NCI-H748 treated with DMSO at 0.1 percent for 48 hours (cell line): ENCODE measurements at places on chromosomes 3 and 15.

- no peak for DNase-seq
These were observed 12.1 kb downstream of the EAF1 start for GRCh38 chr3:15439476-15439875.

GRCh38 chr15:64779630-64780029, 4.2 kb upstream of the RBPMS2 start:
- no peak for DNase-seq

DNA sequence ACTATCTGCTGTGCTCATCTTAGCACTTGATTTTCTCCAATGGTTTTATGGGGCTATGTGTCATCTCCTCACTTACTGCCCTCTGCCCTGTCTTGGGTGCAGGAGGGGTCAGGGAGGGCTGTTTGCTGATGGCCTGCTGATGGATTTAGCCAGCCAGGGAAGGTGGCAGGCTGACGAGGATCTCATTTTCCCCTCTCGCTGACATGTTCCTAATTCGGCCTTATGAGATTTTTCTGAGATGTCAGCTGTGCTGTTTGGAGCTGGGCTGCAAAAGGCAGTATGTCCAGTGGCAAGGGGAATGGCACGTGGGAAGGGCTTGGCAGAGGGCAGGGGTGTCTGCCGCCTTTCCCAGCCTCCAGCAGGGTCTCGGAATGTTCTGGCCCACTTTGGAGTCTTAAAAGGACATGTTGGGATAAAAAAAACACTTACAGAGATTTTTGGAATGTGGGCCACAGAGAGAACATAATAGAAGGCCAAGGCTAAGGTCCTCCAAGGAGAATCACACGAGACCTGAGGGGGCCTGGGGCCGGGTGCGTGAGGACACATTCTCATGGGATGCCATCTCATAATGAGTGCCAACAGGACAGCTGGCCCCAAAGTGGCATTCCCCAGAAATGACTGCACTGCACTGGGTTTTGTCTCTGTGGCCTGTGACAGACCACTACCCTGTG, 303.8 kb downstream of the TLE3 start:
- no peak for DNase-seq

DNA sequence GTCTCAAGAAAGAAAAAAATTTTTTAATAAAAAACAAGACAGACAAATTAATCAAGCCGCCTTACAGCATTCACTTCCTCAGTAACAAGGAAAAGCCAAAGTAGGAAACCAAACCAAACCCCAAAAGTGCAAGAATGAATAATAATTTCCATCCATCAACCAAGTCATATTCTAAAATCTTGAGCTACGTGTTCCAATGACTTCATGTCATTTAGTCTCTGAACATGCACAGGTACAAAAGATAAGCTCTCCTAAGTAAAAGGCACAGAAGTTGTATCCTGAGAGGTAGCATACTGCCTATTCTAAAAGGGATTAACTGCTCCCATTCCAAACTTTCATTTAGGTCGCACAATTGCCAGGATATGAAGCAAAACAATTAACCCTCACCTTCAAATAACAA, 29.7 kb downstream of the SLC4A7 start:
- DNase-seq, result no peak

DNA sequence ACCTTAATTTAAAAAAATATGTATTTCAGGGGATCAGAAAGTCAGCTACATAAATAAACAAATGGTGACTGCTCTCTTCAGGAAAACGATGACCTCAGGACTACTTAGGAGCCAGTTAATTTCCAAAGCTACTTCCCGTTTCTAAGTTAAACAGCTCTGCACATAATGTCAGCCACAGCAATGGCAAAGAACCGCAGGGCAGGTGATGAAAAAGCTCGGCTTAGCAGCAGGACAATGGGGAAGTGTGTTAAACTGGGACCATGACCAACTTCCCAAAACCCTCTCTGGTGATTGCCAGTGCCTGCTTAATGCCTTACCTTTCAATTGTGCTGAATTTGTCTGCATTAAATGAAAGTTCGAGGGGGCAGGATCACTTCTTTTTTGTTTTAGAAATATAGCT, 258.9 kb downstream of the FHIT start:
- DNase-seq, result no peak

GRCh38 chr15:70526974-70527325, 236.4 kb downstream of the UACA start:
- peak; percentile 52 for DNase-seq

DNA sequence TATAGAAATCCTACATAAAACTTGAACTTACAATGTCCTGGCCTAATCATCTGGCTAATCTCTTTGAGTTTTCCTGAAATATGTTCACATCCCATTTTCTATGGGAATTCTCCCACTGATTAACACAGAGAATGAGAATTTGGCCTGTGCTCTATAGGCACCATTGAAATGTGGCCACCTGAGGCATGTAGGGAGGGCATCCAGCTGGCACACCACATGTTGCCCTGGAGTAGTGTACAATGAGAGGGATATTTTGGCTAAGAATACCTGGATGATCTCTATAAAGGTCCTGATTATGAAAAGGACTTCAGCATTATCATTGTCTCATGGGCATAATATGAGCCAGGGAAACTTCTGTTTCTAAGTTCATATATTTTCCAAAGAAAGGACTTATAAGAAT, 324.0 kb downstream of the ZBTB20 start:
- no peak for DNase-seq

- DNase-seq, result no peak
These were observed 259.2 kb upstream of the TLE3 start for GRCh38 chr15:70356919-70357318.

GRCh38 chr15:91520850-91521249, 332.7 kb upstream of the SLCO3A1 start:
- DNase-seq, result no peak

GRCh38 chr15:55917881-55918296, 75.5 kb downstream of the NEDD4 start:
- no peak for DNase-seq

- no peak for DNase-seq
These were observed 472 bp downstream of the CHST14 start for GRCh38 chr15:40471105-40471807.

DNA sequence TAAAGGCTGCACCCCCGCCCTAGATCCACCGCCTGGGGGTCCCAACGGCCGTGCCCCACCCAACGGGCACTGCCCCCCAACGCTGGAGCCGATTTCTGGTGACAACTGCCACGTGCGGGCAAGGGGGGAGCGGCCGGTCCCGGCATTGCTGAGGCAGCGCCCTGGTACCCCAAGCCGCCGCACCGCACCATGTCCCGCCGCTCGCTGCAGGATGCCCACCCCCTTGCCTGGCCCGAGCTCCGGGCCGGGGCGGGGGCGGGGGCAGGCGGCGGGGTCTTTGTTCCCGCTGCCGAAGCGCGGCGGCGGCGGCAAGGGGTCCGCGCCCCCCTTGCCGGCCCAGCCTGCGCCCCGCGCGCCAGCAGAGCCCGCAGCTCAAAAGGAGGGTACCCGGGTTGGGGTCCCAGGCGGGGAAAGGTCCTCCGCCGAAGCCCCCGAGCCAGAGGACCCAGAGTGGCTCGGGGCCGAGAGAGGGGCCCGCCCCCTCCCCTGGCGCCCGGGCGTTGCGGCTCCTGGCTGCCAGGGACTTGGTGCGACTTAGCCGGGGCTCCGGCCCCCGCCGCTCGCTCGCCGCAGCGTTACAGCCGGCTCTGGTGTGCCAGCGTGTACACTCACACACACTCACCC, 678 bp downstream of the SEMA7A start:
- no peak for DNase-seq

DNA sequence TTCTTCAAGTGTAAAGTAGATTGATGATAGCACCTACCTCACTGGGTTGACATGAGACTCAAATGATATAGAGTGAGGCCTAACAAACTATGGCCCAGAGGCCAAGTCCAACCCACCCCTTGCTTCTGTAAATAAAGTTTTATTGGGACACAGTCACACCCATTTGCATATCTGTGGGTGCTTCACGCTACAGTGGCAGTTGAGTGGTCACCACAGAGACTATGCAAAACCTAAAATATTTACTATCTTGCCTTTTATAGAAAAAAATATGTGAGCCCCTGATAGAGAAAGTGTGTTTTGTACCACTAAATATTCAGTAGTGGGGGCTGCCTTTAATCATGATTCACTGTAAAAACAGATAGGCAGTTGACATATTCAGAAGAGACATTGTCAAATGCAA, 38.0 kb downstream of the ACAN start:
- no peak for DNase-seq

DNA sequence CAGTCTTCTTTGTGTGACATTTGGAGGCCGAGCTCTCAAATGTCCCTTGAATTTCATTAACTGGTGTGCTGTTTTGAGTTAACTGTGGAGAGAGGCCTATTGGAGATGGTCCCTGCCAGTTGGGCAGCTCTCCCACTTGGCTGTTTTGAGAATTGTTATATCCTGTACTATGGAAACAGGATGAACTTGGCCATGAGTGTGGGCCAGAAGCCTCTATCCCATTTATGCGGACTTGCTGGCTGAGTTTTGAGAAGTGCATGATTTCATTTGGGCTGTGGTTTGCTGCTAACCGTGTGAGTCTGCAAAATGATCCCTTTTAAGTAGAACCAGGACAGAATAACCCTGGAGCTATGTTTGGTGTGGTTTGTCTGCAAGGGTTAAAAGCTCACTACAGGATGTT, 366.0 kb downstream of the PTPRG start:
- DNase-seq, result no peak

GRCh38 chr3:179956416-179956830, 80.3 kb downstream of the PEX5L start:
- DNase-seq, result no peak

- peak; percentile 2 for DNase-seq
These were observed 835 bp downstream of the ARIH2 start for GRCh38 chr3:48919215-48920138.

GRCh38 chr3:41717641-41718040, 244.3 kb downstream of the ULK4 start:
- DNase-seq, result no peak

- no peak for DNase-seq
These were observed 10.2 kb downstream of the C3orf20 start for GRCh38 chr3:14685179-14685578.

DNA sequence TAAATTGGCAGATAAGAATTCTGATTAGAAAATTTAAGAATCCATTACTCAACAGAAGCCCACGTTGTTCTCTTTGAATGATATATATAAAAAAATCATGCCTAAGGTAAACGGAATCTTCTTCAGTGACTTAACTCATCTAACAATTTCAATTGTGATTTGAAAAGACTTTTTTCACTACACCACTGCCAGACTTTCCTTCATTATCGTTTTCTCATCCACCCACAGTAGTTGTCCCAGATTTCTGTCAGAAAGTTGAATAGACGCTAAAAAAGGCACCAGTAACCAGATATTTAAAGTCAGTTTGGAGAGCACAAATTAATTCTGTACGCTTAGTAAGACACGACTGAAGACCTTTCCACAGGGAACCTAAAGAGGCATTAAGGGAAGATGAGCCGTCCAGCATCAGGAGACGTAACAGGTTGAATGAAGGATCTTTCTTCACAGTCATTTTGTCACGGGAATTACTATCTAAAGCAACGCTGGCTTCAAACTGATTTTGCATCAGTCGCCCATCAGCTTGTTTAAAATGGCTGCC, 1.3 kb downstream of the HIGD1A start:
- DNase-seq, result no peak

DNA sequence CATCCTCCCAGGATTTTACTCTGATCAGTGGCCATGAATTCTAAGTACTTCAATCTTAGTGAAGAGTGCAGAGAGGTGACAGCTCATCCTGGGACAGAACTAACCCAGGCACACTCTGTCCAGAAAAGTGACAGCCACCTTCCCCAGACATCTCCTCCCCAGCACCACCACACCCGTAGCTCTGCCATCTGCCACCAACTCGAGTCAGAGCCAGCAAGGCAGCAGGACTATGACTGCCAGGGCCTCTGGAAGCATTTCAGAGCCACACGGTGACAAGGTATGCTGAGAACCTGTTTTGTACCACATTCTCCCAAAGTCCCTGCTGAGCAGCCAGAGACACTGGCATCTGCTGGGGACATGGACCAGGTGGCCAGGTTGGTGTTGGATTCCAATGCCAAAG, 71.0 kb downstream of the NTRK3 start:
- DNase-seq, result no peak
